ENCODE measurements at places on chromosomes 2 and 18. TPM values are rescaled to one million over a fixed set of nuclear protein-coding genes. Genes with fewer than 3 reads are reported as not detected.

The ACKR3 gene
- 36.4 TPM for total RNA-seq

DNA sequence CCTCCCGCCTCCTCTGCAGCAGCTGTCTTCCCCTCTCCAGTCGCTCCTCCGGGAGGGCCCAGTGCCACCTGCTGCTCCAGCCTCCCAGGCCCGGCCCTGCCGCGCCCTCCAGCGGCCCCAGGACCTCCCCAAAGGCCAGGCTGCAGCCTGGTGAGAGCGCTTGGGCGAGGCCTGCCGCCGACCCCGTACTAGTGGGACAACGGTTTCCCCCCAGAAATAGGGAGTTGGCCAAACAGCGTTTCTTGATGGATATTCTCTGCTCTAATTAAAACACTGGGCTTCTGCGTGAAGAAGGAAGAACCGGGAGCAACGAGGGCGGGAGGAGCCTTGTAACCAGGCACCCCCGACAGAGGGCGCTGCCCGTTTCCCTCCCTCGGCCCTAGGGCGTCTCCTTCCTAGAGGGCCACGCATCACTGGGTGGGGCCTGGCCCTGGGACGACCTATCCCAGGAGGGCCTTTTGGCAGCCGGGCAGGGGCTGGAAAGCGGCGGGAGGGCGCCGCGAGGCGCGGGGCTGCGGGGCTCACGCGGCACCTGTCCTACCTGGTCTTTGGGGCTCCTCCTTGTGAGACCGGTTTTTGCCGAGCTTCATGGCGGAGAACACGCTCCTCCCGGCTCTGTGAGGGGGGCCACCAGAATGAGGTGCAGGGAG lies 25.4 kb upstream of the OTOF start:
- peak; percentile 89 for DNase-seq

DNA sequence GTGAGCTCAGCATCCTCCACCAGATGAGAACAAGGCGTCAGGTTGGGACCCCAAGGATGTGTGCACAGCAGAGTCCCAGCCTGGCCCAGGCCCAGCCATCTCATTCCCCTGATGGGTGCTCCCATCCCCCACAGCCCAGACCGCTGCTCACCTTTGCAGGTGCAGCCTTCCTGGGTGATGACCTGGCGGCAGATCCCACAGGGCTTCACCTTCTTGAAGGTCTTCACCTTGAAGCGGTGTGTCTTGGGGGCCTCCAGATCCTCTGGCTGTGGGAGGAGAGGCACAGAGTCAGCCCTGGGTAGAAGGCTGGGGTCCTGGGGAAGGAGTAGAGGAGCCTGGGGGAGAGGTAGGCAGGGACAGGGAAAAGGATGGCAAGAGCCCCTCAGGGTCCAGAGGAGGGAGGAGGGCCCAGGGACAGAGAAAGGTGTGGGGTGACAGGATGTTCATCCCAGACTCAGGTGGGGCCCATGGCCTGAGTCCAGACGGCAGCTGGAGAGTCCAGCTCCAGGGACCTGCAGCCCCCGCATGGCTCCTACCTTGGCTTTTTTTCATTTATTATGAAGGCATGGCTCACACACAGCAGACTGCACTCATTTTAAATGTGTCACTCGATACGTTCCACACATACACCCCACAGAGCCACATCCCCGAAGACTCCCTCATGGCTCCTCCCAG lies 11.9 kb downstream of the TNS1 start:
- peak; percentile 49 for DNase-seq

GRCh38 chr2:88603146-88603545 lies 24.1 kb downstream of the EIF2AK3 start:
- no peak for DNase-seq

- DNase-seq = no peak
Measured at GRCh38 chr18:26103579-26103978, 13.2 kb upstream of the SS18 start.

- DNase-seq = no peak
Measured at GRCh38 chr2:155696571-155696970, 636.0 kb downstream of the NR4A2 start.

The SH3BP4 gene
- 23.4 TPM for total RNA-seq
